ENCODE measurements at places on chromosomes 1 and 21.

GRCh38 chr1:205396967-205397616 lies 24.8 kb downstream of the LEMD1 start:
- peak; percentile 22 for DNase-seq

GRCh38 chr1:15939181-15940109 lies 36.5 kb downstream of the ZBTB17 start:
- DNase-seq: no peak

- no peak for DNase-seq
Observed at GRCh38 chr1:56573311-56573710, 6.1 kb downstream of the PLPP3 start.

DNA sequence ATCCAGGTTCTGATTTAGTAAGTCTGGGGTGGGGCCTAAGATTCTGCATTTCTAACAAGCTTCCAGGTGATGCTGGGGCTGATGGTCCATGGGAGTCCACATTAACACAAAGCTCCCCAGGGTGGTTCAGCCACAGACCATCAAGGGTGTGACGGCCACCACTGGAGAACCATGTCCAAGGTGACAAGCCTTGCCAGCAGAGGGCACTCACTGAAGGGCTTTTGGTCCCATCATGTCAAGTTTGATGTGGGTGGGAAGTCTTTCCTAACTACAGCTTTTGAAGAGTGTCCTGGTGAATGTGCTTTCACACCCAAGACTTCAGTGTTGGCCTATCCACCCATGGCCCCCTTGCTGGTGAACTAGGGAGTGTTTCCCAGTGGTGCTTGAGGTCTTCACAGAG lies 67.1 kb downstream of the UBE2T start:
- DNase-seq: peak; percentile 42

DNA sequence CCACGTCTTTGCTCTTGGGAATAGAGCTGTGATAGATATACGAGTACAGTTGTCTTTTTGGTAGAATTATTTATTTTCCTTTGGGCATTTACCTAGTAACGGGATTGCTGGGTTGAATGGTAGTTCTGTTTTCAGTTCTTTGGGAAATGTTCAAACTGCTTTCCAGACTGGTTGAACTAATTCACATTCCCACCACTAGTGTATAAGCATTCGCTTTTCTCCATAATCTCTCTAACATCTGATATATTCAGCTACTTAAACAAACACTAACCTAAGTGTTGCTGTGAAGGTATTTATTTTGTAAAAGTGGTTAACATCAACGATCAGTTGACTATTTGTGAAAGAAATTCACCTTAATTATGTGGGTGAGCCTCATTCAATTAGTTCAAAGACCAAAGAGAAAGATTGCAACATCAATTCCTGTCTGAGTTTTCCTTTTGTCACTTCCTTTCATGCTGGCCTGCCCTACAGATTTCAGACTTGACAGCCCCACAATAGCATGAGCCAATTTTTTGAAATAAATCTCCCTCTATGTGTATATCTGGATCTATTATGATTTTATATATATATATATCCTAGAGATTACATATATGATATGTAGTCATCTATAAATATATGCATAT lies 26.7 kb upstream of the DUSP10 start:
- no peak for DNase-seq

- DNase-seq: no peak
Observed at GRCh38 chr1:163161337-163161736, 41.4 kb downstream of the RGS5 start.

GRCh38 chr1:219359126-219359525 lies 185.4 kb downstream of the LYPLAL1 start:
- DNase-seq: no peak

Measured in CD4-positive, alpha-beta T cell treated with Interferon alpha-2 for 1 hour (primary cell).